ENCODE measurements at places on chromosomes 5 and 9.

- DNase-seq = no peak
Measured at GRCh38 chr5:57983426-57983825, 476.5 kb downstream of the PLK2 start.

DNA sequence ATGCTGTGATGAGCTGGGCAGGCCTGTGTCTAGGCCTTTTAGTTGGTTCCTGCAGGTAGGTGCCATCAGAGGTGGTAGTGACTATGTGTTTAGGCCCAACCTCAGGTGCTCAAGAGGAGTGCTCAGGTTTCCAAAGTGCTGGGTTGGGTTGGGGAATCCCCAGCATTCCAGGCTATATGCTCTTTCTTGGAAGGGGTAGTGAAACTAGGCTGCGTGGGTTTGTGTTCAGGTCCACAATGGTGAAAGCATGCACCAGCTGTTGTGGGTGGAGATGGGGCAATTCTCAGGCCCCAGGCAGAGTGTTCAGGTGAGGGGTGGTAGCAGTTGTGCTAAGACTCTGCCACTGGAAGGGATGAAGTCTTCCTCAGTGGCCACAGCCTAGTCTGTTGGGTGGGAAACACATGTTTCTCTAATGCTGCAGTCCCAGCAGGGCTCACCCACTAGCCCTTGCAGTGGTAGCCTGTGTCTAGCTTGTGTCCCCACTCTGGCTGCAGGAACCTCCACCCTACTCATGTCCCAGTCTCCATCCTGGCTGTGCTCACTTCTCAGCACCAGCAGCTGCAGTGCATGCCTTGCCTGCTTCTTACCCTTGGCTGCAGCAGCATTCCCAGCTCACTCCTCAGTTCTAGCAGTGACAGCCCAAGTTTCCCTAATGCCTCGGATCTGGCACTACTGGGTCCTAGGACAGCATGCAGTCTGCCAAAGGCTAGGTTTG is 78.9 kb downstream of the FAM170A start:
- DNase-seq = no peak

- no peak for DNase-seq
Measured at GRCh38 chr5:13831351-13831750, 113.1 kb downstream of the DNAH5 start.

- DNase-seq = no peak
Measured at GRCh38 chr9:6915635-6916034, 157.9 kb downstream of the KDM4C start.

- no peak for DNase-seq
Measured at GRCh38 chr5:158899211-158899610, 200.5 kb downstream of the EBF1 start.

GRCh38 chr9:974996-975739 is 1.3 kb upstream of the DMRT3 start:
- DNase-seq = no peak

GRCh38 chr9:69308206-69308931 is 16.6 kb upstream of the ENTREP1 start:
- DNase-seq = no peak

GRCh38 chr5:125696762-125697161 is 726.4 kb upstream of the GRAMD2B start:
- DNase-seq = no peak

- peak; percentile 40 for DNase-seq
Measured at GRCh38 chr9:38620483-38621433, at the start of gene ANKRD18A. TSS of gene ANKRD18A (minus strand) at chr9:38620596. CDS start at chr9:38620285, 311 bp downstream.

- no peak for DNase-seq
Measured at GRCh38 chr9:121234832-121235161, 33.1 kb upstream of the RAB14 start.

DNA sequence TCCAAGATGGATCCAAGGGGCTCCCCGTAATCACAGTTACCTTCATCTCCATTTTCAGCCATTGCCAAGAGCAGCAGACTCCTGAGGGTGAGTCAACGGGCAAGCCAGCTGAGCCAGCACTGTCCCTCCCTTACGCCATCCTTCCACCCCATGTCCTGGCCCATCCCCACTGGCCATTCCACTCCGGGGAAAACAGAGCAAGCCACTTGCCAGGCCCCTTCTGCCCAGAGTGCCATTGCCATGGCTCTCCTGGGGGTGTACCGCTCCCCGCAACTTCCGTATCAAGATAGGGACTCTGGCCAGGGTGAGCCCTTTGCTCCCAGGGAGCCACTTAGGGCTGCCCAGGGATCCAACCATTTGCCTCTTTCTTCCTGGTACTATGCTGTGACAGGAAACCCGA is 48.9 kb upstream of the CDKN2AIPNL start:
- DNase-seq = no peak

GRCh38 chr5:32217886-32218396 is 43.8 kb upstream of the GOLPH3 start:
- DNase-seq = no peak

DNA sequence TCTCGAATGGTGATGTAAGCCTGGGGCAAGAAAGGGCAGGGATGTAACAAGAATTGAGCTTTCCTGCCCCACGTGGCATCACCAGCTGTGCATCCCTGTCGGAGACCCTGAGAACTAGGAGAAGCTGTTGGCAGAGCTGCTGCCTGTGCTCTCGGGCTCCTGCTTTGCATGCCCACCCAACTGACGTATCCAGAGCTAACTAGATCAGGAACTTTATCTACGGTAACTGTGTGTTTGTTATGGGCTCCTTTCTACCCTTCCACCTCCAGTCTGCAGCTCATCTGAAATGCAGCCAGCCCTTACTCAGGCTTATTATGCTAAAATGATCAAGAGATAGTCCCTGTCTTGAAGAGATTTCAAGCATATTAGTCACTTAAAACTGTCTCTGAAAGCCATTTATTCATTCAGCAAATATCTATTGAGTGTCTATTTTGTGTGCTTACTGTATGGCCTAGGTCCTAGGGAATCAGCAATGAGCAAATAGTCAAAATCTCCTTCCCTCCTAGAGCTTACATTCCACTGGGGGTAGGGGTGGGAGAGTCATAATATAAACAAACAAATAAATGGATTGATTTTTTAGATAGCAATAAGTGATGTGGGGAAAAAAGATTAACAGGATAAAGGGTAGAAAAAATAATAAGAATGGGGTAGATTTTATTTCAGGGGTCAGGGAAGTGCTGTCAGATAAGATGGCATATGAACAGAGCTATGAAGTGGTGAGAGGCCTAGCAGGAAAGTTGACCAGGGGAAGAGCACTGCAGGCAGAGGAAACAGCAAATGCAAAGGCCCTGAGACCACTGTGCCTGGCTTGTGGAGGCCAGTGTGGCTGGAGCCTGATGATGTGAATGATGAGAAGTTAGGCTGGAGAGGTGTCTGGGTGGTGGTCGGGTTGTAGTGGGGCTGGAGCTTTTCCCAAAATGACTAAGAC is 118.2 kb downstream of the GALNT10 start:
- DNase-seq = no peak

GRCh38 chr5:143383988-143384387 is 19.5 kb downstream of the NR3C1 start:
- no peak for DNase-seq

DNA sequence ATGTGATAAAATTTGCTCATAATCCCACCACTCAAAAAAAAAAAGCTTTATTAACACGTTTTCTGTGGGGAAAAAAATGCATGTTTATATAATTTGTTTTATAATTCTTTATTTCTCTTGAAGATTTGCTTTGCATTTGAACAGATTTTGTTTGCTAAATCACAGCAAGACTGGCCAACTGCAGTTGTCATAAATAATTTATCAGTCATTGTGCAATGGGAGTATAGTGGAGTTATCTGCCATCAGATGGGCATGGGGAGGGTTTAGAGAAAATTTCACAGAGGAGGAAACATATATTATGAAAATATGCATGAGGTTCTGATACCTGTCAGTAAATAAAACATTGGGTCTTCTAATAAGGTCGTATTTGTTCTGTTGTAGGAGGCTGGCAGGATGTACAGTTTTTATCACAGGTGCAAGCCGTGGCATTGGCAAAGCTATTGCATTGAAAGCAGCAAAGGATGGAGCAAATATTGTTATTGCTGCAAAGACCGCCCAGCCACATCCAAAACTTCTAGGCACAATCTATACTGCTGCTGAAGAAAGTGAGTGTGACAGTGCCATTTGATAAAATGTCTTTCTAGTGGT is 23.8 kb downstream of the HSDL2 start:
- no peak for DNase-seq

DNA sequence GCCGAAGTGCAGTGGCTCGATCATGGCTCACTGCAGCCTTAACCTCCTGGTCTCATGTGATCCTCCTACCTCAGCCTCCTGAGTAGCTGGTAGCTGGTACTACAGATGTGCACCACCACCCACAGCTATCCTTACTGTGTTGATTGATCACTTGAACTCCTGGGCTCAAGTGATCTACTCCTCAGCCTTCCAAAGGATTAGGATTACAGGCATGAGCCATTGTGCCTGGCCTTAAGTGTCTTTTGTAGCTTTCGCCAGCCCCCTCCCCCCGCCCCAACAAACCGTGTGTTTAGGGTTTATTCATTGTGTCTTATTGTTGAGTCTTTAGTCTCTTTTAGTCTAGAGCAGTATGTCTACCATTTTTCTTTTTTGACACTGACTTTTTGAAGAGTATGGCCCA is 33.1 kb downstream of the SPIN1 start:
- DNase-seq = no peak

DNA sequence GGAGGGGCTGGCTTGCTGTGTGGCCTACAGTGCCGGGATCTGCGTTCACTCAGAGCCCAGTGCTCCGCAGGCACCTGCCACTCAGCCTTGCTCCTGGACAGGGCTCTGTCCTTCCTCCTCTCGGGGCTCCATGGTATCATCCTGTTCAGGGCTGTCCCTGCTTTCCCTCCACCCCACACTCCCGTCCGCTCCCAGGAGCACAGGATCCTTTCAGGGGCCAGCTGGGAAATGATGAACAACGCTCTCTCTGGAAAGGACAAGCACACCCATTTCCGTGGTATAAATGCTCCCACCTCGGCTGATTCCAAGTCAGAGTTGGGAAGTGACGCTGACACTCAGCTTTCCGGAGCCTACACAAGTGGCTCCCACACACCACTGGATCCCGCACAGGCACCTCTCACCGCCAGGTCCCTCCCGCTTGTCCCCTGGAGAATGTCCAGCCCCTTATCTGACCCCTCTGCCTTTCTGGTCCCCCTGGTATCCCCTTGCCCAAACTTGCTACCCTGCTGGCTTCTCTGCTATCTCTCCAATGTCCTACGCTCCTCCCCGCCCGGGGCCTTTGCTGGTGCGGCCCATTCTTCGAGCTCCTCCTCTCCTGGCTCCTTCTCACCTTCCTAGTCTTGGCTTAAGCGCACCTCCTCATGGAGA is 21.3 kb downstream of the HMCN2 start:
- no peak for DNase-seq

- DNase-seq = no peak
Measured at GRCh38 chr5:180498378-180498777, 4.2 kb downstream of the CNOT6 start.

DNA sequence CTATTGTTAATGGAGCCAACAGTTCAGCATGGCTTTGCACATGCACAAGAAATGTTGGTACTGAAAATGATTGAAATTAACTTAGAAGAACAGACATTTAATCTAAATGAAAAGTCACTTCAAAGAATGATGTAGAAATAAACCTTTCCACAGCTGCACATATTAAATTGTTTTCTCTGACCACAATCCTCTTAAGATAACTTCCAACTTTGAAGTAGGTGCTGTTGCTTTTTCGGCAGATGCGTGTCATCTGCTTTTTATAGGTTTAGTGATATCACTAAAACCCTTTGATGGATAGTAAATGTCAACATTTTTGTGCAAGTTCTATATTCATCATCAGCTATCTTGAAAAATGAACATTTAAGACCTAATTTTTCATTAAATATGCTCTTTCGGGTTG is 25.3 kb upstream of the SLC1A3 start:
- DNase-seq = no peak

DNA sequence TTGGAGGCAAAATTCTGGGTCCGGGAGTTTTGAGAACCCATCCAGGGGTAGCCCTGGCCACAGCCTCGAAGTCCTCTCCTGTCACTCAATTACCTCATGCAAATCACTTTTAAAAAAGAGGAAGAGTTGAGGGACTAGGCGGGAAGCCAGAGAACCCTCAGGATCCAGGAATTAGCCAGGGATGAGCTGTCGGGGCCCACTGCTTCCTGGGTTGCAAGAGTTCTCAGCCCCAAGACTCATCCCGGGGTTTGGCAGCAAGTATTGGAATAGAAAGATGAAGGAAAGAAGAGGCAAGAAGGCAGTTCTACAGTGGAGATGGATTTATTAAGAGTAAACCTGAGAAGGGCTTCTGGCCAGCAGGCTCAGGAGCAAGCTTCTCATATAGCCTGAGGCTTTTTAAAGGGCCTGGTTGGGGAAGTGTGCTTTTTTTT is 25.6 kb downstream of the C9orf50 start:
- DNase-seq = no peak

DNA sequence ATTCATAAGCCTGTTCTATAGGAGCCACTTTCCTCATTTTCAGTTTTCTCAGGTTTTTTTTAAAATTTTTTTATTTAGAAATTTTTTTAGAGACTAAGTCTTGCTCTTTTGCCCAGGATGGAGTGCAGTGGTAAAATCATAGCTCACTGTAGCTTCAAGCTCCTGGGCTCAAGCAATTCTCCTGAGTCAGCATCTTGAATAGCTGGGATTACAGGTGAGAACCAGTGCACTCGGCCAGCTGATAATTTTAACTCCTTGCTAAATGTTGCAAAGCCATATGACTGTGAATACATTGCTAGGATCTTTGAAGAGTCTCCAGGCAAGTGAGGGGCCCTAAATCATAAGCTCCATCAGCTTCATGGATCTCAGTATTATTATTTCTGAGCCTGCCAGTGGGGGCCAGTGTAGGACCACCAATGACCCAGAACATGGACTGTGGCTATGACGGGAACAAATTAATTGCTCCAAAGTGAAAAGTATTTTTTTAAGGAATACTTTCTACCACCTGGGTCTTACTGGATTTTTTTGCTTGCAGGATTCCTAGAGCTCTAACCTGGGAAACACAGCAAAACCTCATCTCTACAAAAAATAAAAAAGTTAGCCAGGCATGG is 5.7 kb upstream of the GAPVD1 start:
- no peak for DNase-seq

DNA sequence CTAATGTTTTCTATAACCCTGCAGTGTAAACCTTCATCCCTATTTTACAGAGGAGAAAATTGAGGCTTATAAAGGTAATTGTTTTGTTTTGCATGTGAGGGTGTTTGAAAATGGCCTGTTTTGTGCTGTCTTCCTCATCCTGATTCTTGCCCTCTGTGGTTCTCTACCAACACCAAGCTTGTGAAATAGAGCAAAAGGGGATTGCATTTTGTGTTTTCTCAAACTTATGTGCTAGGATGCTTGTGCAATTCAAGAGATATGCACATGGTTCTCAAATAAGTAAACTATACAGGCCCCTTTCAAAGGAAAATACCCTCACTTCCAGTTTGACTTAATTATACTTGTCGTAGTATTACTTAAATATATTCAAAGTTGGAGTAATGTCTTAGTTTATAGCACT is 17.2 kb downstream of the PAM start:
- no peak for DNase-seq

DNA sequence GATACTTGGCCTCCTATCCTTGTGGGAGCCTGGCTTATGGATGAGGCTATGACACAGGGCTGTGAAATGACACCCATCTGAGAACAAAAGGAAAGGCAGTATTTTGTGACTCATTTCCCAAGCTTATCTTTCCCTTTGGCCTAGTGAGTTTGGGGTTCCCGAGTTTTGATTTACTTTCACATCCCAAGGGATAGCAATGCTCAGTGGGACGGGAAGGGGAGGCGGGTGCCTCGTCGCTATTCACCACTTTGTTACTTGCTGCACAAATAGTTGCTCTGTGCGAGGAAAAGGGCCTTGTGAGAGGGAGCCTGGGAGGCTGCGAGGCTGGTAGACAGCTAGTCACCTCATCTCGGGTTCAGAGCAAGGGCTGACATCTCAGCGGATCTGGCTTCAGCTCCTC is 59.1 kb upstream of the ENTREP1 start:
- no peak for DNase-seq
